ENCODE measurements at places on chromosomes 11 and 22. TPM values are rescaled to one million over a fixed set of nuclear protein-coding genes. Genes with fewer than 3 reads are reported as not detected.

APOL4 gene
- total RNA-seq, result not detected

DNA sequence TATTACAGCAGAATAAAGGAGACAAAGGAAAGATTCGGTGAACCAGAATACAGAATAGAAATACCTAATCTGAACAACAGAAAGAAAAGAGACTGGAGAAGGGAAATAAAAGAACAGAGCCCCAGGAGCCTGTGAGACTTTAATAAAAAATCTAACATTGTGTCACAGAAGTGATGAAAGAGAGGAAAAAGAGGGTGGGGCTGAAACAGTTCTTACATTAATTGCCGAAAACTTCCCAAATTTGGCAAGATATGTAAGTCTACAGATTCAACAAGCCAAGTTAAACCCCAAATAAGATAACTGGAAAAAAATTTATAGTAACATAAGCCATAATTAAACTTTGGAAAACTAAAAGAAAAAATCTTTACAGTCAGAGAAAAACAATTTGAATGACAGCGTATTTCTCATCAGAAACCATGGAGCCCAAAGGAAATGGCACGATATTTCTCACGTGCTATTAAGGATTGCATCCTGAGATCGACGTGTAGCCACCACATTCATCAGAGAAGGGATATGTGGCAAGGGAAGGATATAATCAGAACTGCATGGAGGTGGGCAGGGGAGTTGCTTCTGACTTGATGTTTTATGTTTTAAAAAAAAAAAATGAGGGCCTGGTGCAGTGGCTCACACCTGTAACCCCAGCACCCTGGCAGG, 73.9 kb downstream of the SGSM3 start:
- no peak for DNase-seq

DNA sequence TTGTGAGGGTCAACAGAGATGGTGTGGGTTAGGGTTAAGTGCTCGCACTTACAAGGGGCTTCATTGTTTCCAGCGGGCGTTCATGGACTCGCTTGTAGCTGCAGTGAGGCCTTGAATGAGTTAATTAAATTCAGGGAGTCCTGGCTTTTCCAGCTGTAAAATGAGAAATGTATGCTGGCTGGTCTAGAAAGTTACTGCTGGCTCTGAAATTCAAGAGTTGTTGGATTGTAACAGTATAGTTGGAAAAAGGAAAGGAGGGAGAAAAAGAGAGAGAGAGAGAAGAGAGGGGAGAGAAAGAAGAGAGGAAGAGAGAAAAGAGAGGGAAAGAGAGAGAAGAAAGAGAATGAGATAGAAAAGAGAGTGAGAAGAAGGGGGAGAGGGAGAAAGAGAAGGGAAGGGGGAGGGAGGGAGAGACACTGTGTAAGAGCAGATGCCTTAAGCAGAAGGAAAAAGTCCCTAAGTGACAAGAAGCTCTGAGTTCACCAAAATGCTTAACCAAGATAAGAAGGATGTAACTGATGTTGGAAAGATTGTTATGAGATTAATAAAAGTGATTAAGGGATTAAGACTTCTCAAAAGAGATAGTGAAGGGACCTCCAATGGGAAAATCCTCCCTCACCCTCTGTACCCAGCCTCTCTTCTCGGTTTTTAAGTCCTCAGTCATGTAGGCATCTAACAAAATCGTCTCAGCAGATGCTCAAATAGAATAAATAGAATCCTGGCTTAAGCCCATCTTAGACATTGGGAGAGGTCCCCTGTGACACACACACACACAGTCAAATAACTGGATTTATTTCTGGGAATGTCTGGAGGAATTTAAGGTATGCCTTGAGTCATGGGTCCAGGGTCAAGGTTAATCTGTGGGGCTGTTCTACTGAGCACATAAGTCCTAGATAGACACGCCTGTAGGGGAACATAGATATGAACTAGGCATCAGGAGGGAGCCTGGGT, 477.9 kb downstream of the MIAT start:
- no peak for DNase-seq

JHY gene
- total RNA-seq, result 1.4 TPM

GRCh38 chr11:27563641-27564040, 57.1 kb upstream of the LIN7C start:
- DNase-seq, result no peak

MIOX gene
- total RNA-seq, result 0.41 TPM

DBX1 gene
- 0.14 TPM for total RNA-seq

EMID1 gene
- total RNA-seq, result 6.0 TPM

SMIM35 gene
- not detected for total RNA-seq

GRCh38 chr11:15688351-15688792, 573.6 kb downstream of the INSC start:
- DNase-seq, result no peak

GRCh38 chr11:69213316-69213715, 57.6 kb downstream of the SMIM38 start:
- no peak for DNase-seq

DNA sequence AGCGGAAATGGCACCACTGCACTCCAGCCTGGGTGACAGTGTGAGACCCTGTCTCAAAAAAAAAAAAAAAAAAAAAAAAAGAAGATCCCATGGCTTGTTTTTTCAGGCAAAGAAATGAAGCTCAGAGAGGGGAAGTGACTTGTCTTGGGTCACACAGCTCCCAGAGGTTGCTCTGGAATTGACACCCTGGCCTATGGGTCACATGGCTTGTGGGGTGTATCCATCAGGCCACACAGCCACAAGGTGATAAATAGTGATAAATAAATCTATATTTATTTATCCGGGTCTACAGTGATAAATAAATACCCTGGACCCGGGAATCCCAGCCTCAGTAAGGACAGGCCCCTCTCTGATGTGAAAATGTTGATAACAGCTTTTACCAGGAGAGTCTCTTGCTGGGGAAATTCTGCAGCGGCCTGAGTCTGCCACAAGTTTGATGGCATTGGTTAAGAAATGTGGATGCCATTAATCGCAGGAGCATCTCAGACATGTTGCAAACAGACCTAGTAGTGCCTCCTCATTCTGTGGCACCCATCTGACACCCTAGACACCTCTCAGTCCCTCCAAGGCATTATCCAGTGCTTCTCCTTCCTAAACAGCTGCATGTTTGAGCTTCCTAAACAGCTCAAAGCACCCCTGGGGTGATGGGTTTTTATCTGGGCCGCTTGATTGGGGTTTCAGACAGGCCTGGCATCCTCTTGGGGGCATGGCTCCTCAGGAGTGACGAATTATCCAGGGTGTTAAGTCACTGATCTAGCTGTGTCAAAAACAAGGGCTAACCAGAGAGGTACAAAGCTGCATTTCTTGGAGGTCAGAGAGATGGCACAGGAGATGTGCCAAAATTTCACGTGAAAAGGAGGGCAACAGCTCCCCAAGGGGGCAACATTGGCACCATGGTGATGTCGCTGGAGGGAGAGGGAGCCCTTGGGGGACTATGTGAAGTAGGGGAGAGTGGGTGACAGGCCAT, 1.9 kb upstream of the EMID1 start:
- DNase-seq, result no peak

FOLR2 gene
- not detected for total RNA-seq

- no peak for DNase-seq
These were observed 4.5 kb downstream of the FAM118A start for GRCh38 chr22:45314054-45314721.

DNA sequence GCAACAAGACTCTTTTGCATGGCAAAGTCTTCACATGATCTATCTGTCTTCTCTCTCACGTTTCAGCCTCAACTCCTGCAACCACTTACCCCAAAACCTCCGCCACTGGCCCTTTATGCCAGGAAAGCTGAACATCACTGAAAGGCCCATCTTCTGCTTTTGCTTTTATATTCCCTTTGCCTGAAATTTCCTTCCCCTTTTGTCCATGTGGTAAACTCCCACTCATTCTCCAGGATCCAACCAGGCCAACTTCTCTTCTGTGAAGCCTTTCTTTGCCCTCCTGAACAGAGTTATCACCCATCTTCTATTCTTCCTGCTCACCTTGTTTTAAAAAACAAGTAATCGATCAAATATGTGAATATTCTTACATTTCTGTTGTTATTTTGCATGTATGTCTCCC, 117.8 kb downstream of the WNT11 start:
- DNase-seq, result no peak

OOSP2 gene
- not detected for total RNA-seq
